Stimulated activated CD4-positive, alpha-beta T cell treated with anti-CD3 and anti-CD28 coated beads, Interleukin-1b, Interleukin-23, amount 100 ng/mL, for 1 hour (primary cell): ENCODE measurements at places on chromosomes 3 and 15.

DNA sequence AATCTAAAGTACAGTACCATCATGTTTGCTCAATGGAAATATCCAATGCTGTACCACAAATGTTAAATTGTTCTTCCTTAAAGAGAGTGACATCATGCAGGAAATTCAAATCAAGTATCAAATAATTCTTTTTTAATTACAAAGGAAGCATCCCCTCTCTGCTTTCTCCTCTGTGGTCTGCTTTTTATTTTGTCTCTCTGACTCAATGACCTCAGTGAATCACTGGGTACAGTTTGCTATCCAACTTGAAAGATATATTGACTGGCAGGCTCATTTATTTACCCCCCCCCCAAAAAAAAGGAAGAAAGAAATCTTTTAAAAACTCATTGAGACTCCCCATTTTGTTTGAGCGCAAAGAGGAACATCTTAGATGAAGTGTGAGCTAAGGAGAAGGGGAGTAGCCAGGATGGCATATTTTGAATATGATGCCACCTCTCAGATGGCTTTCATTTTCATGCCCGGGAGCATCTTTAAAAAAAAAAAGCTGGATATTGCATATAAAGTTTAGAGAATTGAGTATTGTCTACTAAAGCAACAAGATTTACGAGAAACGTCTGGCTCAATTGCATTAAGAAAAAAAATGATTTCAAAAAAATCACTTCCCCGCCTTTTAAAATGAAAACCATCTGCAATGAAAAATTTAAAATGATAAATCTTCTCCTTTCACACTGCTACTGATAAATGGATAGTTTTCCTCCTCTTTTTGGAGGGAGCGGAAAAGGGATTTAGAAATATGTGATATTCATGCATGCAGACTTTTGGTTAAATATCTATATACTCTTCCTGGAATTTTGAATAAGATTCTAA lies 307.1 kb upstream of the DPH6 start:
- DNase-seq, result no peak

DNA sequence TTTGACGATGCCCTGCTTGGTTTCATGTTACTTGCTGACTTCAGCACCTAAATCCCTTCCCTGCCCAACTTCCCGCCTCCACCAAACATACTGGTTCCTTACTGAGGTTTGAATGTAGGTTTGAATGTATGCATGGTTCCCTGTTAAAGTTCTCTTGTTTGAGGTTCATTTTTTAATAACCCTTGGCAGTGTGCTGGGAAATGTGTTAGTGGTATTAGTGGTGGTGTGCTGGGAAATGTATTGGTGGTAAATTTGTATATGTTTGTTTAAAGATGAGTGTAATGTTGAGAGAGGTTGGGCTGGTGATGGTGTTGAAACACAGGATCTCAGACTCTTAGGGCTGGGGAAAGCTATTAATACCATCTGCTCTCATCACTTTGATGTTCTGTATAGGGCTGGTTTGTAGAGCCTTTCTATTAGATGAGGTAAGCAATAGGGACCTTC lies 392.7 kb downstream of the PTPRG start:
- DNase-seq, result no peak

DNA sequence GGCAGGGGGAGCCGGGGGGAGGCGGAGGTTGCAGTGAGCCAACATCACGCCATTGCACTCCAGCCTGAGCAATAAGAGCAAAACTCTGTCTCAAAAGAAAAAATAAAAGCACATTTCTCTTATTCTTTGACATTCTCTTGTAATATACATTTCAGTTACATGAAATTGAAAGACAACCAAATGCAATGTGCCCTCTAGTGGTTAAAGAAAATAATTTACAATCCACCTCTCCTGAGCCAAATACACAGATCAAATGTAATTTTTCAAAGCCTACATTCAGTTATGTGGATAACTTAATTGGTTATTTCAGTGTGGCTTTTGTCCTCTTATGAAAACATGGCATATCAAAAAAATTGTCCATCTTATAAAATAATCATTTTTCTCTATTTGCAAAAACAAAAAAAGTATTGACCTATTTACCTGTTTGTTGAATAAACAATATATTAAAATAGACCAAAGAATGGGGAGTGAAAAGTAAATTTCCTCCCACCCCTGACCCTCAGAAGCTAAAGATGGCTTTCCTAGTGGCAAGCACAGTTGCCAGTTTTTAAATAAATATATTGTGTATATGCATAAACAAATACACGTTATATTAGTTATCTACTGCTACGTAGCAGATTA lies 14.2 kb upstream of the U2SURP start:
- no peak for DNase-seq

DNA sequence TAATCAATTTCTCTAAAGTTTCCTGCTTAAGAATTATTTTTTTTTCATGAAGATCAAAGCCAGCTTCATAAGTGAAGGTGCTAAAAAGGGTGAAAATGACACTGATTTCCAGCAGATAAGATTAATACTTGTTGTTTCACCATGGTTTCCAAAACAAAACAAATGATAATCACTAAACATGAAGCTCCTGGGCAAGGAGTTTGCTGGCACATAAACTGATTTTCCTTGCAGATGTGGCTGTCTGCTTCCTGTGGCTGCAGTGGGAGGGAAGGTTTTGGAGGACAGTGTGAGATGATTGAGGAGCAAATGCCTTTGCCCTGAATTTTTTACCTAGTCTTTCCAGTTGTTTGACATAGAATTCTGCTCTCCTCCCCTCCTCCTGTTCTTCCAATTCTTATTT lies 228.8 kb downstream of the DIPK2A start:
- no peak for DNase-seq

- no peak for DNase-seq
Observed at GRCh38 chr15:62788224-62788623, 254.3 kb upstream of the TPM1 start.

DNA sequence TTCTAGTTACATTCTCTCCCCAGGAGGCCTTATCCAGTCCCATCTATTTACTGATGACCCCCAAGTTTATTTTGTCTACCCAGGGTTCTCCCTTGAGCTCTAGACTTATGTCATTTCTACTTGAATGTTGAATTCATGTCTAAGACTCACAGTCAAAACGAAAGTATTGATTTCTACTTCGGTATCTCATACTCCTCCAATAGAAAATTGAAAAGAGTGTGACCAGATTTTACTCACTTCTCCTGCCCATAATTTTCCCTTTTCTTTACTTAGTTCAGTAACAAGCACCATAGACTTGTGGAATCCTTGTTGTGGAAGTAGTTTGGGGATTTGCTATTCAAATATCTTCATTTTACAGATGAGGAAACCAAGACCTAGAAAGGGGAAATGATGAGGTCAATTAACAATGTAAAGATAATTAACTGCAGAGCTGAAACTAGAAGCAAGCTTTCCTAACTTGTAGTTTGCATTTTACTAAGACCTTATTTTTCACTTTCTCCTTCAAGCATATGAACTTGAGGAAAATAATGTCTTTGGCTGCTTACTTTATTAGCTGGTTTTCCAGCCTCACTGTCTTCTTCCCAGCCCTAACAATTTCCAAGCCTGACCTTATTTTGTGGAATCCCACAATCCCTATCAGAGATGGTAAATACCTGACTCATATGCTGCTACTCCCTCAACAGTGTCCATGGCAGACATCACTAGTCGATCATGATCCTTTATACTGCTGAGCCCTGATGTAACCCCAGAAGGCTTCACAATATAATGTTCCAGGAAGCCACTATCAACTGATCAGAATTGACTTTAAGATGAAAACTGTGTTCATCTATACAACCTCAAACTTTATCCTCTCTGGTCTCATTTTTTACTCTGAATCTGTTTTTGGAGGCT lies 123.9 kb upstream of the AGBL1 start:
- no peak for DNase-seq

DNA sequence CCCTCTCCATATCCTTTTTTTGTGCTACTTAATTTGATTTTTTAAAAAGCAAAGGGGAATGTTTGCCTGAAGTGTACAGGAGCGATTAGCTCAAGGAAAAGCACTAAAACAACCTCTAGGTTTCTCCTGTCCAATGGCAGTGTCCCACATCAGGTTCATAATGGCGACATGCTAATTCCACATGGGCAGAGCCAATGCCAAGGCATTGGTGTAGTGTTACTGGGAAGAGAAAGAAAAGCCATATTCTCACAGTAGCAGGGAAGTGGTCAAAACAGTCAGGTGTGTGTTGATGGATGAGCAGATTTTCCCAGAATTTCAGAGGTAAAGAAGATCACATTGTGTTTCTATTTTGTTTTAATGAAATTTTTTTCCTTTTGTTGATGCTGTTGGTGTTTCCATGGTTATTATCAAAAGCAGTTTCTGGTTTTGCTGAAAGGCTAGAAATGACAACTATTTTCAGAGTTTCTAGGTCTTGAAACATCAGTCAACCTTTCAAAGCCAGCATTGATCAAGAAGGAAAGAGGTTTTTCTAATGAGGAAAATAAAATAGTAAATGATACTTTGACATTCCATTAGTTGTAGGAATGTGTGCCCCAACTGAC lies 65.2 kb downstream of the FNDC3B start:
- no peak for DNase-seq

DNA sequence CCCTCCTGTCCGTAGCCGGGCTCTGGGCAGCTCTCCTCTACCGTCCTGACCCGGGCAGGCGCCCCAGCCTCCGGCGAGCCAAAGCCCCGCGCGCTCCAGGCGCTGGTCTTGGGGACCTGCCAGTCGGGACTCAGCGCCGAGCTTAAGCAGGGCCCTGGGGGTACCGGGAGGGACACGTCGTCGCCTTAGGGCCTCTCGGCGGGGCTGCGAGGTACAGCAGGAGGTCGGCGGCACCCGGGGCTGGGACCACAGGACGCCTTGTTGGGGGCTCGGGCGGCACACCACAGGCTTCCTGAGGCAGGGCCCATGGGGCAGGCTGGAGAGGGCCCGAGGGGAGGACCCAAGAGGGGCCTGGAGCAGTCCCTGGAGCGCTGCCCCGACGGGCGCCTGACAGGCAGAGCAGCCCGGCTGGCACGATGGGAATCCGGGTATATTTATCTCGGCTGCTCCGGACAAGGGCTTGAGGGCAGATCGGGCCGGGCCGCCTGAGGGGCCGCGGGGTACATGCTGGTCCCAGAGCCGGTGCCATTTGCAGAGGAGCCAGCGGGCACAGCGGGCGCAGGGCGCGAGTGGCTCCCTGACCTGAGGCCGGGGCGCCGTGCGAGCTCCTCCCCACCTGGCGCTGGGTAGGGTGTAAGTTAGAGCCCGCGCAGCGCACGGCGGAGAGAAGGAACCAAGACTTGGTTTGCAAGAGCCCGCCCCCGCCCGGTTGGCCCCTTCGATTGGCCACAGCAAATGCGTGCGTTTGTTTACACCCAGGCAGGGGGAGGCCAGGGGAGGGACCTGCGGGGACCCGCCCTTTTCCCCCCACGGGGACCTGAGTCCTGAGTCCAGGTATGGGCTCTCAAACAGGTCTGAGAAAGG lies 574 bp downstream of the SLC38A3 start:
- no peak for DNase-seq
